Stimulated activated CD4-positive, alpha-beta T cell treated with anti-CD3 and anti-CD28 coated beads, Interleukin-12 subunit alpha, Interleukin-12 subunit beta, amount 100 ng/mL, for 4 hours (primary cell): ENCODE measurements at places on chromosomes 16 and 17.

- no peak for DNase-seq
Observed at GRCh38 chr16:85892760-85893159, 6.2 kb upstream of the IRF8 start.

DNA sequence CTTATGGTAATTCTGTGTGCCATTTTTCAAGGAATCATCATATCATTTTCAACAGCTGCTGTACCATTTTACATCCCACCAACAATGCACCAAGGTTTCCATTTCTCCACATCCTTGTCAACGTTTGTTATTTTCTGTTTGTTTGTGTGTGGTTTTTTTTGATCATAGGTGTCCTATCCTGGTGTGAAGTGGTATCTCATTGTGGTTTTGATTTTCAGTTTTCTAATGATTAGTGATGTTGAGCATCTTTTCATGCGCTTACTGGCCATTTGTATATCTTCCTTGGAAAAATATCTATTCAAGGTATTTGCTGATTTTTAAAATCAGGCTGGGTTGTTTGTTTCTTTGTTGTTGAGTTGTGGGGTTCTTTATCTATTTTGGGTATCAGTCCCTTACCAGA lies 15.0 kb downstream of the CHD9 start:
- DNase-seq, result no peak

GRCh38 chr17:19339341-19339815 lies 23.1 kb downstream of the B9D1 start:
- DNase-seq, result no peak

DNA sequence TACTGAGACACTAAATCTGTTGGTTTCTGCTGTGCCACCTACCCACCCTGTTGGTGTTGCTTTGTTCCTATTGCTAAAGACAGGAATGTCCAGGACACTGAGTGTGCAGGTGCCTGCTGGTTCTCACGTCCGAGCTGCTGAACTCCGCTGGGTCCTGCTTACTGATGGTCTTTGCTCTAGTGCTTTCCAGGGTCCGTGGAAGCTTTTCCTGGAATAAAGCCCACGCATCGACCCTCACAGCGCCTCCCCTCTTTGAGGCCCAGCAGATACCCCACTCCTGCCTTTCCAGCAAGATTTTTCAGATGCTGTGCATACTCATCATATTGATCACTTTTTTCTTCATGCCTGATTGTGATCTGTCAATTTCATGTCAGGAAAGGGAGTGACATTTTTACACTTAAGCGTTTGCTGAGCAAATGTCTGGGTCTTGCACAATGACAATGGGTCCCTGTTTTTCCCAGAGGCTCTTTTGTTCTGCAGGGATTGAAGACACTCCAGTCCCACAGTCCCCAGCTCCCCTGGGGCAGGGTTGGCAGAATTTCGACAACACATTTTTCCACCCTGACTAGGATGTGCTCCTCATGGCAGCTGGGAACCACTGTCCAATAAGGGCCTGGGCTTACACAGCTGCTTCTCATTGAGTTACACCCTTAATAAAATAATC lies 14.6 kb downstream of the STH start:
- DNase-seq, result no peak

- no peak for DNase-seq
Observed at GRCh38 chr16:86324320-86324719, 186.0 kb upstream of the FOXF1 start.

GRCh38 chr16:73176577-73177013 lies 128.7 kb upstream of the ZFHX3 start:
- DNase-seq, result no peak

DNA sequence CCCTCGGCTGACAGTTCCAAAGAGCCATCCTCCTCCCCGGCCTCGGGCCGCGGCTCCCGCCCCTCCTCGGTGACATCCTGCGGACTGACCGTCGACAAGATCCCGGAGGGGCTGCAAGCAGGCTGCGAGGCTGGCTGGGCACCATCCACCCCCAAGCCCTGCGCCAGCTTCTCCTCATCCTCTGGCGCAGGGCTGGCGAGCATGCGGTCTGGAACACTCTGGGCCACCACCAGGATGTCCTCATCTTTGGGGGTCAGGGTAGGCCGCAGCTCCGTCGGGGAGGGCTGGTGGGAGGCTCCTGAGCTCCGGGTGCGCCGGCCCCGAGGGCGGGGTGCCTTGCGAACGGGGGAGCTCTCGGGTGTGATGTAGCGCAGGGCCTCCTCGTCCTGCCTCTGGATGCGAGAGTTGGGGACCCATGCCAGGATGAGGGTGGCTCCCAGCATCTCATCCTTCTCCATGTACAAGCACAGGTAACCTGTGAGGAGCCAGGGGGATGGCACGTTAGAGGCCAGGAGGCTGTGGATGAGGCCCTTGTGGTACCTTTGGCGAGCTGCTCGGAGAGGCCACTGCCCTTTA lies 25.3 kb downstream of the TBC1D16 start:
- DNase-seq, result no peak

DNA sequence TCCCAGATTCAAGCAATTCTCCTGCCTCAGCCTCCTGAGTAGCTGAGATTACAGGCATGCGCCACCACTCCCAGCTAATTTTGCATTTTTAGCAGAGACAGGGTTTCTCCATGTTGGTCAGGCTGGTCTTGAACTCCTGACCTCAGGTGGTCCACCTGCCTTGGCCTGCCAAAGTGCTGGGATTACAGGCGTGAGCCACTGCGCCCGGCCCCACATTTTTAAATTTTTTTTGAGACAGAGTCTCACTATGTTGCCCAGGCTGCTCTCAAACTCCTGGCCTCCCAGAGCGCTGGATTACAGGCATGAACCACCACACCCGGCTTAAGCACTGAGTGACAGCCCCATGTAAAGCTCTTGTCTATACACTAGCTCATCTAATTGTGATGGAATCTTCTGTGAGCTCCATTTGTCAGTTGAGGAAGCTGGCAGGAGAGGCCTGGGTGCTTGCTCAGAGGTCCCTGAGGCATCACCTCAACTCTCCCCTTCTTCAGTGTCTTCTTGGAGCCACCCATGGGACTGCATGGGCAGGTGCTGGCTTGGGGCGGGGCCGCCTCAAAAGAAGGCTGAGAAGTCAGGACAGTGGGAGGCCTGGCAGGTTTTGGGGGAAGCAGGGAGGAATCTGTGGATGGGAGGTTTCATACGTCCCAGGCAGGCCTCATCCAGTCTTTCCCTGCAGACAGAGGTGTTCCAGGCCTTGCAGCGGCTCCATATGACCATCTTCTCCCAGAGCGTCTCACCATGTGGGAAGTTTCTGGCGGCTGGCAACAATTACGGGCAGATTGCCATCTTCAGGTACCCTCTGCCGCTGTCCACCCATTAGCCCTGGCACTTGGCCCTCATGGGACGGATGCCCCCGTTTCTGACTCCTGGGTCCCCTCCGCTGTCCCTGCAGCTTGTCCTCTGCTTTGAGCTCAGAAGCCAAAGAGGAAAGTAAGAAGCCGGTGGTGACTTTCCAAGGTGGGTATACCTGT lies 1.5 kb downstream of the THOC6 start:
- no peak for DNase-seq

GRCh38 chr17:49512296-49513043 lies 17.4 kb downstream of the NGFR start:
- no peak for DNase-seq

DNA sequence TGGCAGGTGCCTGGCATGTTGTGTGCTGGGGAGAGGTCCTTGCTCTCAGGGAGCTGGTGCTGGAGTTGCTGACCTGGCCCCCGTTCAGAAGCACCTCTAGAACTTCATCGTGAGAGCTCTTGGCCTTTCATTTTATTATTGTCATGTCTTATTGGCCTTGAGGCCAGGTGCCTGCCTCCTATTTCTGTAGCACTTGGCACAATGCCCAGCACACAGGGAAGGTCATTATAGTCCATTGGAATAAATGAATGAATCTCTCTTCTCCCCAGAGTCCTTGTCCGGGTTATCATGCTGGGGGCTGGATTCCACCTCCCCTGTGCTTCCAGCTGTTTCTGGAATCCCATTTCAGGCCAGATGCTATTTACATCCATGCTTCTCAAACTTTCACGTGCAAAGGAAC lies 169.2 kb downstream of the HAPSTR1 start:
- DNase-seq, result no peak
